MV-4-11 (cell line): ENCODE measurements at places on chromosomes 5 and 9.

- DNase-seq, result no peak
Observed at GRCh38 chr5:134328619-134329018, 38.4 kb downstream of the CDKL3 start.

GRCh38 chr5:54194318-54194717, 116.1 kb downstream of the ARL15 start:
- no peak for DNase-seq

GRCh38 chr9:127943731-127944144, 6.1 kb upstream of the DPM2 start:
- DNase-seq, result peak; percentile 86

- DNase-seq, result no peak
Observed at GRCh38 chr5:107384256-107384655, 286.5 kb downstream of the EFNA5 start.

DNA sequence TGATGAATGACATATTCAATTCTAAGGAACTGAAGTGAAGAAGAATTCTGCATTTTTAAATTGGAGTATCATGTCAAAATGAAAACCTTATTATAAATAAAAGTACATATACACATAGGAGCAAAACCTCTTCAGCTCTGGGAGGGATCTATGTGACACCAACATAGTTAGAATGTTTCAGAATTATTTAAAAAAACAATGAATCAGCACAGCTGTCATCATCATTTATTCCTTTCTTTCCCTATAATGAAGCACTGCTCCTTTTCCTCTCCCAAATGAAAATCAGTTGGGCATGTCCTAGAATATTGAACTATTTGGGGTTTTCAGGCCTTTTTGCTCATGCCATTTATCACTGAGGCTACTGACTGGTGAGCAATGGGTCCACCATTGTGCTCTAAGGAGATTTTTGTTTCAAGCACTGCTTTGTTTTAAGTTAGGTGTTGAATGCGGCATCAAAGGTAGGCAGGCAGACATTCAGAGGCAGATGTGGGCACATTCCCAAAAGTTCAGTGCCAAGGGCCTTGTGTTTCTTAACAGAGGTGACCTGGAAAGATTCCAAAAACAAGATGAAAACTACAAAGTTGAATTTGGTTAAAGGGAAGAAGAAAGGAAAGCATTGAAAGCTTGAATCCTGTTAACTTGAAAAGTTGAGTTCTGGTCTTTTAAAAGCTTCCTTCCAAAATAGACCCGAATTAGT, 126.4 kb upstream of the ADAMTSL1 start:
- no peak for DNase-seq

DNA sequence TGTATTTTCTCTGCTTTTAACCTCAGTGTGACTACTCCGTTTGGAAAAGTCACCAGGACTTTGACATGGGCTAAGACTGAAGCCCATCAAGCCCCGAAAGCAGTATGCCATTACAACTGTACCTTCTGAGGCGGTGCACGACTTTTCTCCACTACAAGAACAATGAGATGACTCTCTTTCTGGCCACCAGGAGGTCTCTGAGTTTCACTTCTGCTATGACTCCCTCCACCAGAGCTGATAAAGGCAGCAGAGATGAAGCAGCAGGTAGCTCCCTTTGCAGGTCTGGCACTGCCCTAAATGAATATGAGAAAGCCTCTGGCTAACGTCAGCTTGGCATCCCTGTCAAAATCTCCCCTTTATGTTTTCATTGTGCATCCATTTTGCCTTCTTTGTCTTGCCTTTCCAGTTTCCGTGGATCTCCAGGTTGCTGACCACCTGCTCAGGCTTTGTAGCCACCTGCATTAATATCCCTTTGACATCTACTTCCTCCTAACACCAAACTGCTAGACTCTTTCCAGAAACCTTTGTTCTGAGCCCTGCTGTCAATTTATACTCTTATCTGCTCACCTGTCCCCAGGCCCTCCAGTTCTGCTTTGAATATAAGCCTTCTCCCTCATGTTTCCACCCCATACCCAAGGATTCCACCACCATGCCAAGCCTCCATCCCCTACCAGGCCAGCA, 221.7 kb downstream of the ZNF608 start:
- DNase-seq, result peak; percentile 45

DNA sequence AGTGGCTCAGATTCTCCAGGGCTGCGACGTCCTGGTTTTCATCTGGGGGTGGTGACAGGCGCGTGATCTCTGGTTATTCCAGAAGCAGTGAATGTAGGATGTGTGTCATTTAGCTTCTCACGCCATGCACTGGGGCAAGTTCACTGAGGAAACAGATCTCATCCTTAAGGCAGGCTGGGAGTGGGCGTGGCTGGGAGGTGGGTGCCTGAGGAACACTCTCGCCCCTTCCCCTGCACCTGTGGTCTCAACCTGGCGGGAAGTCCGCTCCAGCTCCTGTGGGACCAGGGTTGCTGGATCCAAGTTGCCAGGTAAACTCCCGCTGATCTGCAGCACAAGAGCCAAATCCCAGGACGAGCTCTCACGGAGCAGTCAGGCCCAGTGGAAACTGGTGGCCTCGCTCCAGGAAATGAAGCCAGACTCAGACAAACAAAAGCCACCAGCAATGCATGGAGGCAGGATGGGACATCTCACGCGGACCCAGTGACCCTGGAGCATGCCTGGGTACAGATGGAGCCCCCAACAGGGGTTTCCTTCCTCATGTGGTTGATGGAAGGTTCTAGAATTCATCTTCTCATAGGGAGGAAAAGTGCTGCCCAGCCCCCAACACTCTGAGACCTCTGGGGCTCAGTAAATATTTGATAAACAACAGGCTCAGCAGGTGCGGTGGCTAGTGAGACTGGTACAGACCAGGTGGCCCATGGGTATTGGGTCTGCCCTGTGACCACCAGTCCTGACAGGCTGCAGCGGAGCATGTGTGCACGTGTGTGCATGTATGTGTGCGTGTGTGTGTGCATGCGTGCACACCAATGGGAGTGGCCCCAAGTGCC, 16.3 kb upstream of the SLC12A7 start:
- DNase-seq, result no peak

GRCh38 chr5:76662521-76662920, 39.3 kb upstream of the F2RL2 start:
- no peak for DNase-seq

GRCh38 chr5:168269937-168270330, 21.5 kb upstream of the WWC1 start:
- no peak for DNase-seq

GRCh38 chr9:136695435-136695895, 8.2 kb upstream of the AGPAT2 start:
- DNase-seq, result no peak

- no peak for DNase-seq
Observed at GRCh38 chr9:127491516-127491915, 40.2 kb downstream of the LRSAM1 start.

DNA sequence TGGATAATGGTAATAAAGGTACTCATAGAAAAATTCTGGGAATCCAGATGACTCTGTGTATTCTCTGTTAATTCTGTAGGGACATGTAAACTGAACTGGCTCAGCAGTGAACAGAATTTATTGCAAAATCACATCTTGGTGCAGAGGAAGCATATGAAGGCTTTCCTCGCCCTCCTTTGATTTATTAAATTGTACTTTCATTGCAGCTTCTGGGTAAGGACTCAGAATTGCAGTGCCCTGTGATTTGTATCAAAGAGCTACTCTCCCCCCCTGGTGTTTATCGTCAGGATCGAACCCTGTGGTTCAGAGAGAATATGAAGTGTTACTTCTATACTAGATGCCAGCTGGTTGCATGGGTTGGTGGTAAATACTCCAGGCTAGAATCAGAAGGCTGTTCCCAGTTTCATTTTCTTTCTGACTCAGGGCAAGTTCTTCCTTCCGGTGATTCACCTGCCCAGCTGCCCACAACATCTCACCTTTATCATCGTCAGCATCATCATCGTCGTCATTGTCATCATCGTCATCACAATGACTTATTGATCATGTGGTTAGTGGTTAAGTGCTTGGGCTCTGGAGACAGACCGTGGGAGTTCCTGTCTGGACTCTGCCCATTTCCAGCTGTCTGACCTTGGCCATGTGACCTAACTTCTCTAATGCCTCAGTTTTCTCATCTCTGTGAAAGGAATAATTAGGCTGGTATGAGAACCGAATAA, 238.8 kb downstream of the ARHGAP26 start:
- peak; percentile 86 for DNase-seq

- no peak for DNase-seq
Observed at GRCh38 chr5:44794371-44794770, 14.4 kb upstream of the MRPS30 start.

- no peak for DNase-seq
Observed at GRCh38 chr9:82706786-82707185, 356.2 kb downstream of the RASEF start.

- no peak for DNase-seq
Observed at GRCh38 chr9:21395778-21396717, 10.8 kb upstream of the IFNA2 start.

- DNase-seq, result peak; percentile 18
Observed at GRCh38 chr9:80934095-80934494, 755.3 kb downstream of the TLE1 start.

GRCh38 chr9:91212596-91213243, 149.0 kb downstream of the AUH start:
- DNase-seq, result no peak

DNA sequence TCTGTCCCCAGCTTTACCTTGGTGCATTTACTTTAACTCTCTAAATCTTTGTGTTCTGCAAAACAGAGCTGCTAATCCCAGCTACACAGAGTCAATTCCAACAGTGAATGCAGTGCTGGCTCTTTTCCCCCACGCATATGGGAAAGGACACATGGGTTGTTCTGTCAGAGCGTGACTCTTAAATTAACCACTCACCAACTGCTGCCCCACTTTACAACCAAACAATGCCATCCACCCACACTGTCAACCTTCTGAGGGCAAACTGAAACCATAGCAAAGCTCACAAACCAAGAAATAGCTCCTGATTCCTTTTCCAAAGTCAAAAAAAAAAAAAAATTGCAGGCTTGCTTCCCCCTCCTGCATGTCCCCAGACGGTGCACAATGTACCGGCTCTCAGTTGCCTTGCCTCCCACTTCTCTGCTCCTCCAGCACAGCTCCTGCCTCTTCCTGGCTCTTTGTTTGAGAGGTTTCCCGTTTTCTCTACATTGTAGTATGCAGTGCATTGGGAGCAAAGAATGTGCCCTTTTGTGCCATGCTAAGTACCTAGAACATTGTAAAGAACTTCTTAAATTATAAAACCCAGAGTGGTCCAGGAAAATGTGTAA, 151.5 kb upstream of the DAPK1 start:
- no peak for DNase-seq

GRCh38 chr5:67294266-67294938, 97.8 kb upstream of the CD180 start:
- DNase-seq, result no peak

- DNase-seq, result no peak
Observed at GRCh38 chr5:150109921-150110320, 23.6 kb upstream of the CSF1R start.

GRCh38 chr5:80963966-80964481, 3.9 kb downstream of the RASGRF2 start:
- DNase-seq, result no peak

GRCh38 chr5:40291338-40291737, 388.4 kb upstream of the PTGER4 start:
- no peak for DNase-seq

GRCh38 chr5:41978676-41979075, 53.6 kb downstream of the FBXO4 start:
- DNase-seq, result no peak

- no peak for DNase-seq
Observed at GRCh38 chr5:92002721-92003274, 619.7 kb upstream of the ARRDC3 start.

GRCh38 chr5:60959156-60959555, 14.2 kb downstream of the NDUFAF2 start:
- peak; percentile 21 for DNase-seq

DNA sequence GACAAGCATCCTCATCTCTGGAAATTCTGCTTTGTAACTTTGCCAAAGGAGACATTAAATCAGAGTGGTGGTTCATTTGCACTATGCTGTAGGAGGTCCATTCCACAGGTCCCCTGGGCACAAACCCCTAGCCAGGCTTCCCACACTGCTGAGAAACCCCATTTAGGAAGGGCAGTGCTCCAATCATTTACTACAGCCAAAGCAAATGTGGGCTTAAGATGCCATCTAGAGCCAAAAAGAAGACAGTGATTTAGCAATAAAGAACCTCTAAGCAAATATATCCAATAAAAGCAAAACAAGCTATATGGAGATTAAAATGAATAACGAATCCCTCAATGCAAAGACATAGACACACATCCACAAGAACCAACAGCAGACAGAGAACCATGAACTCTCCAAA, 129.0 kb upstream of the ALDH1B1 start:
- peak; percentile 25 for DNase-seq

DNA sequence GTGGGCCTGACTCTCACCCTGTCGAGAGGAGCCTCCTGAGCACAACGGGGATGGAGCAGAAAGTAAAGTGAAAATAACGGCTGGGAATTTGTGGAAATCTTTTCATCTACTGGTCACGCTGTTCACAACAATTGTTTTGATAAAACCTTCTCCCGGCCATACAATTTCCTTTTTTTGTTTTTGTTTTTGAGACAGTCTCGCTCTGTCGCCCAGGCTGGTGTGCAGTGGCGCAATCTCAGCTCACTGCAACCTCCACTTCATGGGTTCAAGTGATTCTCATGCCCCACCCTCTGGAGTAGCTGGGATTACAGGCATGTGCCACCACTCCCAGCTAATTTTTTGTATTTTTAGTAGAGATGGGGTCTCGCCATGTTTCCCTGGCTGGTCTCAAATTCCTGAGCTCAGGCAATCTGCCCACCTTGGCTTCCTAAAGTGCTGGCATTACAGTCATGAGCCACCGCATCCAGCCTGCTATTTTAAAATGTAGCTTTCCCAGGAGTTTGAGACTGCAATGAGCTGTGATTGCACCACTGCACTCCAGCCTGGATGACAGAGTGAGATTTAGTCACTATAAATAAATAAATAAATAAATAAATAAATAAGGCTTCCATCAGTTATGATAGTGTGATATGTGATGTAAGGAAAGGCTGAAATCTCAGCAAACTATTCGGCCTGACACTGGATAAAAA, 73.5 kb upstream of the PTGER4 start:
- DNase-seq, result peak; percentile 25

- no peak for DNase-seq
Observed at GRCh38 chr5:172302047-172302710, 18.6 kb upstream of the UBTD2 start.

DNA sequence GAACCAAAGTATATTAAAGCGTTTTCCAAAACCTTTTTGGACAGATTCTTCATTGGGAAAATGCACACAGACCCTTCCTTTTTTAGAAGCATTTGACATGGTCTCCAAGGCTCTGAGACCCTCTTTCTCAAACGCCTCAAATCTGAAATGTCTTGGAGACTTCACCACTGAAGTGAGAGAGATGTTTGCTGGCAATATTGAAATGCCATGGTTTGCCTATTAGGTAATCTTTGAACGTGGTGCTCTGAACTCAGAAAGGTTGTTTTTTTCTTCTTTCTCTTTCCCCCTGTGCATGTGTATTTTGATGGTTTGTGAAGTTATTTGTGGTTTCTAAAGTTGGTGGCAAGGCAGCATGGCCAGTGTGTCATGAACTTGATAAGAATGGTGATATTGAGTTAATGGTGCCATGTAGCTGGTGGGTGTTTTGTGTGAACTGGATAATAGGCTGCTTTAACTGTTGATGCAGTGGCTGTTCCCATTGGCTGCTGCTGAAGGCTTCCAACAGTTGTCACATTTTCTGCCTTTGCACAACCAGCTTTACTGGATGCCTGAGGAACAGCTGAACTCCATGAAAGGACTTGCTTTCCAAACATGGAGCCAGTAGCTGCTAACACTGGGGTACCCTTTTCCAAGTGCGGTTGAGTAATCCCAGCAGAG, 1.7 kb downstream of the PALM2AKAP2 start:
- DNase-seq, result no peak
